ENCODE measurements at places on chromosomes 13 and 19.
A peak's percentile ranks its signal among the peaks of the same experiment; 100 is the strongest.

- DNase-seq = peak; percentile 61
These were observed 108.2 kb downstream of the SHISA2 start for GRCh38 chr13:25943658-25944057.

GRCh38 chr19:45874620-45874966, 10.5 kb downstream of the FOXA3 start:
- no peak for DNase-seq

DNA sequence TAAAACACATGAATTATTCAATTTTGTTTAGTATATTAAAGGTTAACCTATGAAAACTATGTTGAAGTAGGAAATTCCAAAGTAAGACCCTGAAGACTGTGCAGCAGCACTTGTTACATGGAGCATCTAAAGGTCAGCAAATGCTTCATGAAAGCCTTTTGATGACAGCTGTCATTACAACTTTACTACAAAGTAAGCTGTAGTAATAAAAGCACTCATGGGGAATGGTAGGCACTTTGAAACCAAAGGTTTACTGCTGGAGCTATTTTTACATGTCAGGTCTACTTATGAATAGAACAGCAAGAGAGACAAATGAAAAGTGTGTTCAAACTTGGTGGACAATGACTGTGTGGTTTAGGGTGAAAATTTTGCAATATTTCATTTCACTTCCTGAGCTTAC, 672.5 kb upstream of the PCDH20 start:
- peak; percentile 71 for DNase-seq

GRCh38 chr13:75224053-75224742, 257.8 kb downstream of the TBC1D4 start:
- DNase-seq = peak; percentile 49

DNA sequence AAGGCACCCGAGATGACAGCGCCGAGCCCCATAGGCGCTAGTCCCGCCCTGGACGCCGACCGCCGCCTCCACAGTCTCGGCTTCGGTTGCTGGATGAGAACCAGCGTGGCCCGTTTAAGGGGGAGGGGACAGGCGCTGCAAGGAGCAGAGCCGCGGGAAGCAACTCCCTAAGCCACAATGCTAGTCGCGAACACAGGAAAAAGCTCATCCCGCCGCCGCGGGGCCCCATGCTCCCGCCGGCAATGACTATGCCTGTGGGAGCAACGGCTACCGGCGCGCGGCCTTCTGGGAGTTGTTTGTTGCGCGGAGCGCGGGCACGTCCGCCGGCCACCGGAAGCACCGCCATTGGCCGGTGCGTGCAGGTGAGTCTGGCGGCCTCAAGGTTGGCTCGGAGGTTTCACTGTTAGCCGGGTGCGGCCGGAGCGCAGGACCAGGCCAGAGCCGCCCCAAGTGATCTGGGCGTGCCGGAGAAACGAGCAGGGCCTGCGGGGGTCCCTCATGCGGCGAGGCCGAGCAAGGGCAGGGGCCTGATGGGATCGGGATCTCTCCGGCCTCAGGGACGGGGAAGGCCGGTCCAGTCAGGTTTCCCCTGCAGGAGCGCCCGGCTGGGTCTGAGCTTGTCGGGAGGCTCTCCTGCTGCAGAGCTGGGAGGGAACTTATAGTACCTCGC, at the start of gene ZNF544:
Gene ZNF544, plus strand, starts transcription at position 330 of the 670 bp plus-strand sequence. CDS start 15,110 bp downstream, outside the sequence.
- peak; percentile 91 for DNase-seq

GRCh38 chr19:18513868-18514267, 8.0 kb downstream of the ELL start:
- no peak for DNase-seq

- no peak for DNase-seq
These were observed 2439.9 kb upstream of the PCDH20 start for GRCh38 chr13:63855457-63856118.

DNA sequence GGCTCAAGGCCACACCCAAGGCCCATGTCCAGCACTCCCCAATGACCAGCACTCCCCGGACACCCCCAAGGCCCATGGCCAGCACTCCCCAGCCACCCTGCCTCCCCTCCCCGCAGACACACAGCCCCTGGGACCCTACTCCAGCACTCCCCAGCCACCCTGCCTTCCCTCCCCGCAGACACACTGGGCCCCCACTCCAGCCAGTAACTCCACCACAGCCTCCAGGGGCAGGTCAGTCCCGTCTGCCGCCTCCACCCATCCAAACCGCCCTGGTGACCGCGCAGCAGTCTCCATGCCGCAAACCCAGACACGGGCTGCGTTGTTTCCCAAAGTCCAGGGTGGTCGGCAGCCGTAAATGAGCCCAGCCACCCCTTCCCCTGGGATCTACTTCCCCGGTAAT, 70.7 kb downstream of the SPACA7 start:
- DNase-seq = no peak

DNA sequence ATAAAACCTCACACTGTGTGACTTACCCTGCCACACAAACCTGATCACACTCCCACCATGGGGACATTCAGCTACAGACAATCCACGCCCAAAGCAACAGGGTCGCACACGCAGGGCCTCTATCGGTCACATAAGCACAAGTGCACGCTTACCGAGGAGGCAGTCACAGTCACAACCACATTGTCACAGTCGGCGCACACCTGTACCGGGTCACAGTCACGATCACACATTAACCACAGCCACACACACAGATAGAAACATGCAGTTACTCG, 579 bp downstream of the ZNF566 start:
- no peak for DNase-seq

DNA sequence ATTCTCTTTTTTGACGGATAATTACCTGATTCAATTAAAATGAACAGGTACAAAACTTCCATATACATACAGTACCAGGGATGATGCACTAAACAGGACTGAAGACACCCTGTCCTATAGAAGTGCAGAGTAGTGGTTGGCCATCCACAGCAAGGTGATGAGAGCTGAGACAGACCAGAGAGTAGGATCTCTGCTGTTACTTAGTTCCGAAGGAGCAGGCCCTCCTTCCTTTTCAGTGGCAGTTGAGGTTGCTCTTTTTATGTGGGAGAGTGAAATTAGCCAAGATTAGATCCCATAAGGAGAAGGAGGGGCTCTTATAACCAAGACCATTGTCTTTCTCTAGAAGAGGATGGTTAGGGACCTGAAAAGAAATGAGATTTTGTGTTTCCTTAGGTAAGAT, 4.0 kb downstream of the PDS5B start:
- peak; percentile 47 for DNase-seq

DNA sequence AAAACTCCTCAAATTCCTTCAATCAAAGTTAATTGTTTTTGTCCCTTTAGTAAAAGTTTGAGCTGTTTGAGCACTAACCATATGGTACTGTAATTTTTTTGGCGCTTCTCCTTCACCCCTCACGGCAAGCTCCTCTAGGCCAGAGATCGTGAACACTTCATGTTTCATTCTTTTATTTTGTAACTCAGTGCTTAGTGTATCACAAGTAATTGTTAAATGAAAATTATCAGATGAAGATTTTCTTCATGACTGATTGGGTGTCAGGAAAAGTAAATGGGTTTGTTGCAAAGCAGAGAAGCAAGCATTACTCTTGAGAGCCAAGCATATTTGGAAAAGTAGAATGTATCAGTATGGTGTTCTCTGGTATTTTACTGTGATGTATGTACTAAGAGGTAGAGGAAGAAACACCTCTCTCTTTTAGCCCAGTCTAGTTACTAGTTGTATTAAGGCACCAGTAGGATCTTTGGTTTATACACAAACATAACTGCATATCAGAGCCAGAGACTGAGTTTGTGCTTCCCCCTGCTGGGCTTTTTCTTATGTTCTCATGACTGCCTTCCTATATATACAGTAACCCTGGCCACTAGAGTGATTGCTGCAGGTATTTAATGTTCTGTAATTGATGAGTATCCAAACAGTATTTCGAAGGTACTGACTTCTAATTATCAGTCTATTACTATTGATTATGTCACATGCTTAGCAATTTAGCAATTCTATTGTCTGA, 202.3 kb upstream of the KLHL1 start:
- peak; percentile 80 for DNase-seq

- no peak for DNase-seq
These were observed 144.6 kb upstream of the UBL3 start for GRCh38 chr13:29994911-29995595.

GRCh38 chr19:57946316-57946715, 1.2 kb downstream of the ZNF256 start:
- no peak for DNase-seq

GRCh38 chr13:41111454-41111853, 21.1 kb downstream of the KBTBD6 start:
- no peak for DNase-seq

DNA sequence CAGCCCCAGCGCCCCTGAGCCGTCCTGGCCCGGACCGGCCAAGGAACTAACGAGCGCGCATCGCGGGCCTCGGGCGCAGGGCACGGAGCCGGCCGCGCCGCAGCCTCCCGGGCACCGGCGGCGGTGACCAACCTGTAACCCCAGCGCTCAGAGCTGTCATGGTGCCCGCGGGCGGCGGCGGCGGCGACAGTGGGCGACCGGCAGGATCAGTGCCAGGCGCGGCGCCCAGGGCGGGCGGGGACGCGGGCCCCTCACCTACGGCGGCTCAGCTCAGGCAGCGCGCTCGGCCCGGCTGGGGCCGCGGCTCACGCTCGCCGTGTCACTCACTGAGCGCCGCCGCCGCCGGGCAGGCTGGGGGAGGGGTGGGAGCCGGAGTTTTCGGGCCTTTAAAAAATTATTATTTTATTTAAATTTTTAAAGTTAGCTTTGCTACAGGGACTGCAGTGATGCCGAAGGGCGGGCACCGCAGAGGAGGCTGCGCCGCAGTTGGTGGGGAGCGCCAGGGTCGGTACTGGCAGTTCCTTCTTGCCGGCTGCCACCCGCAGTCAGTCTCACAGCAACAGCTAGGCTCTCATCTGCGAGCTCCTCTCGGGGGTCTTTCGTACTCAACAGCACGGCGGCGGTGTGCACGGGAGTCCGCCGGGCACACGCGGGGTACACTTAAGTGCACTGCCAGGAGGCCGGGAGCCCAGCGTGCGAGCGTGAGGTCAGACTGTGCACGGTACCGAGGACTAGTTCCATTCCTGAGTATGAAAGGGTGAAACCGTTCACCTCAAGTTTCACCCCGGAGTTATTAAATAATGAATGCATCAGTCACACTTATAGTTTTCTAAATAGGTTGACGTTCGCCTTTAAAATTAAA, at the start of gene NALCN:
Gene NALCN, minus strand, starts transcription at position 328 of the 862 bp plus-strand sequence. CDS start 17,382 bp downstream, outside the sequence.
- DNase-seq = peak; percentile 74

DNA sequence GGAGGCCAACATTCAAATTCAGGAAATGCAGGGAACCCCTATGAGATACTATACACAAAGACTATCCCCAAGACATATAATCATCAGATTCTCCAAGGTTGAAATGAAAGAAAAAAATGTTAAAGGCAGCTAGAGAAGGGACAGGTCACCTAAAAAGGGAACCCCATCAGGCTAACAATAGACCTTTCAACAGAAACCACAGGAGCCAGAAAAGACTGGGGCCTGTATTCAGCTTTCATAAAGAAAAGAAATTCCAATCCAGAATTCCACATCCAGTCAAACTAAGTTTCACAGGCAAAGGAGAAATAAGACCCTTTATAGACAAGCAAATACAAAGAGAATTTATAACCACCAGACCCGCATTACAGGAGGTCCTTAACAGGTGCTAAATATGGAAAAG, 1703.6 kb upstream of the PRR20A start:
- DNase-seq = no peak

DNA sequence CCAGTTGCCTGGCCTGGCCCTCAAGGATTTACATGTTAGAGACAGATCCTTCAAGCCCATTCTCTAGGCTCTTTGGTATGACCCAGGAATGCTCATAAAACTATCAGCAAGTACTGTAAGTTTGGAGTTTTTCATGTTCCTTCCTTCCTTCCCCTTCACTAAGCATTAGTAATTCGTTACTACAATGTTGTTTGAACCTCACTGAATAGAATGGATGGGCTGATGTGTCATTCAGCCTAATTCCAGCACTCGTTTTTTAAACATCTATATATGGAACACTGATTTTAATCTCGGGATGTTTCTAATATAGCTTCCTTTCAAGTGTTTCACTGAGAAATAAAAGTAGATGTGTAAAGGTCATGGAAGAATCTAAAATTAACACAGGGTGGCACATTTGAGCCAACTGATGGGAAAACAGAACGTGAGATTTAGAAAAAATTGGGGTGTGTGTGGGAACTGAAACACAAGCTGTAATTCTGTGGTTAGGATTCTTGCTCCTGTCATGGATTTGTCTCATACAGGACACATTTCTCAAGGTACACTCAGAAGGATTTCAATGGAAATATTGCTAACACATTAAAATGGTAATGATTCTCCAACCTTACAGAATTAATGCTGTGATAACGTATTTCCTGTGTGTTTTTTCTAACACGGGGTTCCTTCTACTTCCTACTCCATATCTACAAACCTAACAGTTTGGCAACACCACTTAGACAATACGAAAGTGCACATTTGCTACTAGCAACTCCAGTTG, 93.4 kb downstream of the FLT1 start:
- DNase-seq = no peak

DNA sequence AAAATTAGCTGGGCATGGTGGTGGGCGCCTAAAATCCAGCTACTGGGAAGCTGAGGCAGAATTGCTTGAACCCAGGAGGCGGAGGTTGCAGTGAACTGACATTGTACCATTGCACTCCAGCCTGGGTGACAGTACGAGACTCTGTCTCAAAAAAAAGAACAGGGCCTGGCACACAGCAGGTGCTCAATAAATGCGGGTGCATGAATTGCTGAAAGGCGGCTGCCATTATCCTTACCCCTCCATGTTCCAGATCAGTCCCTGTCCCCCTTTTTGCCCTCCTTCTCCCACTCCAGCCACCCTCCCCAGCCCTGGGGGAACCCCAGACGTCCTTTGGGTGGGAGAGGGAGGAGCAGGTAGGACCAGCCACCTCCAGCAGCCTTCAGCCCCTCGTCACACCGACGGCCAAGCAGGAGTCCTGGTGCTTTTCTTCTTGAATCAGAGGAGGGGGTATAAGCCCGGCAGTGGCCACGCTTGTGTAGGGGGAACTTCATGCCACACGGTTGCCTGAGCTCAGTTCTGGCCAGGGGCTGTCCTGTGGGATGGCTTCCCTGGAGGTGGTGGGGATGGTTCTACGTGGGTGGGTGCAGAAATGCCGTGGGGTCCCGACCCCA, 20.4 kb upstream of the NFIC start:
- no peak for DNase-seq

GRCh38 chr19:58476498-58477015, 405 bp downstream of the ZNF446 start:
- DNase-seq = no peak

DNA sequence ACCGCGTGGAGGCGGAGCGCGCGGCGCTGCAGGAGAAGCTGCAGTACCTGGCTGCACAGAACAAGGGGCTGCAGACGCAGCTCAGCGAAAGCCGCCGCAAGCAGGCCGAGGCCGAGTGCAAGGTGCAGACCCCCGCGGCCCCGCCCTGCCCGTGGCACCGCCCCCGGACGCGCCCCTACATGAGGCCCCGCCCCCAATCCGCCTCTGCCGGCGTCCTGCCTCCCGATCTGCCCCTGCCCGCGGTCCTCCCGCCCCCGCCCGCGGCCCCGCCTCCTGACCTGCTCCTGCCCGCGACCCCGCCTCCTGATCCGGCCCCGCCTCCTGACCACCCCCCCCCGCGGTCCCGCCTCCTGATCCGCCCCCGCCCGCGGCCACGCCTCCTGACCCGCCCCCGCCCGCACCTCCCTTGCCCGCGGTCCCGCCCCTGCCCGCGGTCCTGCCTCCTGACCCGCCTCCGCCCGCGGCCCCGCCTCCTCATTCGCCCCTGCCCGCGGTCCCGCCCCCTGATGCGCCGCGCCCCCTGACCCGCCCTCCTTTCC, 11.7 kb downstream of the PRR36 start:
- DNase-seq = peak; percentile 92

All from eye (tissue), 1 donor.